ENCODE measurements at places on chromosomes 7 and 10.
A peak's percentile ranks its signal among the peaks of the same experiment; 100 is the strongest.

DNA sequence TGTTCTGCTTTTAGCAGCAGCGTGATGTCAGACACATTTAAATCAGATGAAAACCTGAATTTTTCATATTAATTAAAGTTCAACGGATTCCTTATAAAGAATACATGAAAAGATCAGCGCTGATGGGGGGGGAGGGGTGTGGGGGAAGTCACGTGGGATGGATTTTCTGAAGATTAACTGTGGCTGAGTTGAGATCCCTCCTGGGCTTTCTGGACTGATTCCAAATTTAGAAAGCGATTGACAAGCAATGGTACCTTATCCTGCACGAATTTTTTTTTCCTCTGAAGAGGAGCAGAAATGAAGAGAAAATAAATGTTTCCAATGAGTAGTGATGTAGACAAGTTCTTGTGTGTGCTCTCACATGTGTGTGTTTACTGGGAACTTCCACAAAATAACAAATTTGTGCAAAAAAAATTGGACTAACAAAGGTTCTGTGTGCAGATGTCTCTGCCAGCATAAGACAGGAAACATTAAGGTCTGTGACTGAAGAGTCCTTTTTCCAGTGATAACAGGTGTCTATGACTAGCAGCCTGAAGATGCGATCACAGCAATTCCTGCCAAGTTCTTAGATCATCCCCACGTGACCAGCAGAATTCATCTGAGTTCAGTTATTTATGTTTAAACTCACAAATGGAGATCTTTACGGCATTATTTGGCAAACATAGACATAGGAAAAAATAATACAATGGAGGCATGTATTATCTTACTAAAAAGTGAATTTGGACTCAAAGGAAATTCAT, 585.2 kb upstream of the CELF2 start:
- DNase-seq, result no peak

GRCh38 chr7:101939136-101939695, 121.8 kb downstream of the CUX1 start:
- no peak for DNase-seq

GRCh38 chr7:118720632-118721031, 496.1 kb downstream of the ANKRD7 start:
- no peak for DNase-seq

GRCh38 chr7:9945857-9946256, 1027.8 kb upstream of the PHF14 start:
- no peak for DNase-seq

DNA sequence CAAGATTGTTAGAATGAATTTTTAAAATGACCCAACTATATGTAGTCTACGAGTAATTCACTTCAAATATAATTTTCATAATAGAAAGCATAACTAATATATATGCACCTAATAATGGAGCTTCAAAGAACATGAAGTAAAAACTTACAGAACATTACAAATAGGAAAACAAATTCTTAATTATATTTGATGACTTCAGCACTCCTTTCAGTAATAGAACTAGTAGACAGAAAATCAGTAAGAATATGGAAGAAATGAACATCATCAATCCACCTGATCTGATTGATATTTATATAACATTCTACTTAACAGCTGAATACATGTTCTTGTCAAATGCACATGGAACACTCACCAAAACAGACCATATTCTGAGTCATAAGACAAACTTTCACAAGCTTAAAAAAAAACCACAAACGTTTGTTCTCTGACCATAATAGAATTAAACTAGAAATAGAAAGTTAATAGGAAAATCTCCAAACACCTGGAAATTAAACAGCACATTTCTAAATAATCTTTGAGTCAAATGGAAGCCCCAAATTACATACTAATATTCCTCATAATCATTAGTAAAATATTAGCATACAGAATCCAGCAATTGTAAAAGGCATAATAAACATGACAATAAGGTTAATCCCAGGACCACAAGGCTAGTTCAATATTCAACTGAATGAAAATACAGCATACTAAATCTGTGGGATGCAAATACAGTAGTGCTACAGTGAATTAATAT, 48.0 kb downstream of the BRAF start:
- DNase-seq, result no peak

DNA sequence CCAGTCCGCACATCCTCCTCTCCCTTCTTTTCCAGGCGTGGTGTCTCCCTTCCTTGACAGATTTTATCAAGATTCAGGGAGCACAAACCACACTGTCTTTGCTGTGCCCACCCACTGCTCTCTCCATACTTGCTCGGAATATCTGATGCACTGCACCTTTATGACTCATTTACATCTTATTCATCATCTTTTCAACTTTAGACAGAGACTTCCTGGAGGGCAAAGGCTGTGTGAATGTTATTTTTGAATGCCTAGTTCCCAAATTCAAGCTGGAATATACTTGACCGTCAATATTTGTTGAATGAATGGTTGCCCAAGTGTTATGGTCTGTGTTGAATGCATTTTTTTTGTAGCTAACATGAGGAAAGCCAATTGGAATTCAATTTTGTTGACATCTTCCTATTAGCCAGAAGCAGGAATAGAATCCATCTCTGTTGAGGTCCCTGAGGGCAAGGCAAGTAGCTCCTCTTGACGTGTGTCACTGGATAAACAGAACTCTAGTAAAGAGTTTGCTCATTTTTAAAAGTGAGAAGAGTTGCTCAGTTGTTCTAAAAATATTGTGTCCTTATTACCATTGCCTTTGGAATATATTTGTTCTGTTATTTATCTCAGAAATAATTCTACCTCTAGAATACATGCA, 95.0 kb downstream of the KLF6 start:
- DNase-seq, result no peak

- no peak for DNase-seq
Observed at GRCh38 chr10:99872367-99873162, 90.1 kb downstream of the ABCC2 start.

- peak; percentile 47 for DNase-seq
Observed at GRCh38 chr7:112411186-112411795, 39.0 kb upstream of the IFRD1 start.

GRCh38 chr7:55641811-55642210, 69.5 kb upstream of the VOPP1 start:
- no peak for DNase-seq

DNA sequence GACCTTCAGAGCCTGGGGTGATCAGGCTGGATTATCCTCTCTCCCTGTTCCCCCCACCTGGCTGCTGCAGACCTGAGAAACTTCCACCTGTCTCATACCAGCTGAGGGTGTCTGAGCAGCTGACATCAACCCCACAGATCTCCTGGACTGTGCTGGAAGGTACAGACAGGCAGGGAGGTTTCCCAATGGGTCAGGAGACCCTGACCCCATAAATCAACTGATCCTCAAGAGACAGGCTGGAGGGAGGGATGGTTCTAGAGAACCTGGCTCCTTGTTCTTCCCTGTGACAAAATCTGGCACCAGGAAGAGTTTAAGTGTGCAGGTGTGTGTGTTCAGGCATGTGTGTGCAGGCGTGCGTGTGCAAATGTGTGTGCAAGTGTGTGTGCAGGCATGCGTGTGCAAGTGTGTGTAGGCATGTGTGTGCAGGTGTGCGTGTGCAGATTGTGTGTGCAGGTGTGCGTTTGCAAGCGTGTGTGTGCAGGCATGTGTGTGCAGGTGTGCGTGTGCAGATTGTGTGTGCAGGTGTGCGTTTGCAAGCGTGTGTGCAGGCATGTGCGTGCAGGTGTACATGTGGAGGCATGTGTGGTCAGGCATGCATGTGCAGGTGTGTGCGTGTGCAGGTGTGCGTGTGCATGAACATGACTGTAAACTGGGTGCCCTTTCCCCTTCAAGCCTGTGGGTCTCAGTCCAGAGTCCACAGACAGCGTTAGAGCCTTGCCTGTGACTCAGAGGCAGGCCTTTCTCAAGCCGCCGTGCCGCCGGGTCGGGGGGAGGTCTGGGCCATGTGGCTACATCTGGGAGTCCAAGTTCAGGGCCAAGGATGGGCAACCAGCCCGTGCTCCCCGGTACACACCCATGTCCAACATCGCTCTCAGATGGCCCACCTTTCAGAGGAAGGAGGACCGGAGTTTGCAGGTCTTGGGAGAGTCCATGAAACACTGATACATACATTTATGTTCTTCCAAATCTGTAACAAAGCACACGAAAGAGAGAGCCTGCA, 50.1 kb upstream of the ELN start:
- no peak for DNase-seq

GRCh38 chr7:1111156-1111555, 23.2 kb downstream of the GPER1 start:
- DNase-seq, result no peak

DNA sequence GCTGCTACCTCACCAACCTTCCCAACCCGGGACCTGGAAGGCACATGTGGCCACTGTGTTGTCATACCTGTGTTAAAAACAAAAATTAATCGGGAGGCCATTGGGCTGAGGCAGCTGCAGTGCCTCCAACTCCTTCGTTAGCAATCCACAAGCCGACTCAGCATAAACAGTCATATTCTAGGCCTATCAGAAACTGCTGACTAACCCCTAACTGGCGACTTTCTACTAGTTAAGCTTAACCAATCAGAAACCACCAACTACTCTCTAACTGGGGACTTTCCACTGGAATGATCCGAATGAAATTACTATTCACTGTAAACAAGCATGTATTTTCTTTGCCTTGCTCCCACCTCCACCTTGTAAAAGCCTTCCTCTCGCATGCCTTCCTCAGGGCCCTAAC, 14.1 kb upstream of the TMEM72 start:
- no peak for DNase-seq

- DNase-seq, result no peak
Observed at GRCh38 chr7:147363101-147363500, 1227.5 kb upstream of the C7orf33 start.

DNA sequence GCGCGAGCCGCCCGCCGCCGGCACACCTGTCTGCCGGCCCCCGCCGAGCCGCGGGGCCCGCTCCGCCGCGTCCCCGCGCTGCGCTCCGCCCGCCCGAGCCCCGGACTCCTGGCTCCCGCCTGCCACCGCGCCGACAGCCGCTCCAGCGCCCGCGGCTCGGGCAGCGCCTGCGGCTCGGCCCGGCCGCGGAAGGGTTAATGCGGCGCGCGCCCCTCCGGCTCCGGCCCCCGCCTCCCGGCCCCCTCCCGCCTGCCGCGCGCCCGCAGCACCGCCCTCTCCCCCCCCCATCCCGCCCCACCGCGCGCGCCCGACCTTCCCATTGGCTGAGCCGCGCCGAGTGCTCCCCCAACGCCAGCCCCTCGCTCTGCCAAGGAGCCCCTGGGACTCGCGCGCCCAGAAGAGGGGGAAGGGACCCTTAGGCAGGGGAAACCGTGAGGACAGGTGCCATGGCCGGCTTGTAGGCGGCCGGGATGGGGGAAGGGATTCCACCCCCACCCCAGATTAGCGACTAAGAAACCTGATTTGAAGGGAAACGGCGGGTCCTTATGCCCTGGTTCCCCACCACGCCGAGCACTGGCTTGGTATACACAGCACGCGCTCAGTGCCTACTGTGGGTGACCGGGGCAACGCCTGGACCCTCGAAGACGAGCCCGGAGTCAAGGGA, at the start of gene KCNH2:
TSS of gene KCNH2 (minus strand) at position 196 of the 664 bp plus-strand sequence. CDS start 408 bp downstream, outside the sequence.
- DNase-seq, result peak; percentile 85

GRCh38 chr7:139844779-139845442, 15.8 kb downstream of the TBXAS1 start:
- DNase-seq, result no peak

GRCh38 chr10:24414597-24414996, 205.7 kb downstream of the KIAA1217 start:
- no peak for DNase-seq

- no peak for DNase-seq
Observed at GRCh38 chr10:14322526-14323188, 8.1 kb downstream of the FRMD4A start.

DNA sequence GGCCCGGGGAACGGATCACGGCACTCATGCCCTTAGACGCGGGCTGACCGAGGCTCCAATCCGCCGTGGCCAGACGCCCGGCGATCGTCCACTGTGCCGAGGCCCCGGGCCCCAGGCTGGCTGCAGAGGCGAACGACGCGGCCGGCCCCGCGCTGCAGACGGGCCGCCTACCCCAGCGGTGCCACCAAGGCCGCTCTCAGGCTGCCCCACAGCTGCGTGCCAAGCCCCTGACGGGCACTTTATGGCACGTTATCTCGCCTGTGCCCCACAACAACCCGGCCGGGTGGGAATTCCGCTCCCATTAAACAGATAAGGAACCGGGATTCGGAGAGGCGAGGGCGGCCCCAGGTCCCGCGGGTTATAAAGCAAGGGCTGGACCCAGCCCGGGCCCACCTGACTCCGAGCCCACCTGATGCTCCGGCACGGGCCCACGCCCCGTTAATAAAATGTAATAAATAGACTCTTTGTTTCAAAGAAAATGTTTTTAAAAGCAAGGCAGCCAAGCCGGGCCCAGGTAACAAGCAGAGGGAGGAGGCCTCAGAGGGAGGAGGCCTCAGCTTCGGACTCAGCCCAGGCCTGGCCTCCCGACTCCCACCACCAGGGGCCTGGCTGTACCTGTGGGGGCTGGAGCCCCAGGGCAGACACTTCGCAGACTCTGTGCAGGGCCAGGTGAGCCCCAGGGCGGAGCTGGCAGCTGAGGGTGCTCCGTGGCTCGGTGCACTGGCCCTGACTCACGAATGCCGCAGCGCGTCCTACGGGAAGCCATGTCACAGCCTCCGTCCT, 79.7 kb downstream of the FOXL3 start:
- DNase-seq, result peak; percentile 8

GRCh38 chr10:45444976-45445898, 71.2 kb downstream of the ALOX5 start:
- peak; percentile 54 for DNase-seq

GRCh38 chr7:143329471-143330170, 13.7 kb downstream of the CLCN1 start:
- DNase-seq, result no peak

- no peak for DNase-seq
Observed at GRCh38 chr7:104153287-104153686, 54.5 kb downstream of the ORC5 start.

GRCh38 chr7:92831716-92832533, 4.4 kb downstream of the CDK6 start:
- DNase-seq, result no peak

- no peak for DNase-seq
Observed at GRCh38 chr10:22317076-22317370, 835 bp downstream of the COMMD3 start.

- no peak for DNase-seq
Observed at GRCh38 chr7:84207025-84207424, 12.4 kb upstream of the SEMA3A start.

DNA sequence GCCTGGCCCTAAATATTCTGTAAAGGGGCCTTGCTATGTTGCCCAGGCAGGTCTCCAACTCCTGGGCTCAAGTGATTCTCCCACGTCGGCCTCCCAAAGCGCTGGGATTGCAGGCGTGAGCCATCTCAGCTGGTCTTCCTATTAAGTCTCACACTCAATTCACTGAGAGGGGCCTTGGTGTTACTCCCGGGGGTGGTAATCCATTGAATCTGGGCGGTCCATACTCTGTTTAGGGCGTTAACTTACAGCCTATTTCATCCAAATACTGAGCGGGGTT, 665 bp upstream of the SRRT start:
- DNase-seq, result no peak

Data from glutamatergic neuron (in vitro differentiated cells).